ENCODE measurements at places on chromosomes 16 and 17.

GRCh38 chr16:6447021-6447790 is 885.4 kb upstream of the RBFOX1 start:
- no peak for DNase-seq

GRCh38 chr17:61299517-61300513 is 99.8 kb upstream of the TBX2 start:
- no peak for DNase-seq

GRCh38 chr16:7628981-7629380 is 296.3 kb downstream of the RBFOX1 start:
- no peak for DNase-seq

GRCh38 chr16:70703041-70703834 is 17.4 kb upstream of the MTSS2 start:
- peak; percentile 88 for DNase-seq

DNA sequence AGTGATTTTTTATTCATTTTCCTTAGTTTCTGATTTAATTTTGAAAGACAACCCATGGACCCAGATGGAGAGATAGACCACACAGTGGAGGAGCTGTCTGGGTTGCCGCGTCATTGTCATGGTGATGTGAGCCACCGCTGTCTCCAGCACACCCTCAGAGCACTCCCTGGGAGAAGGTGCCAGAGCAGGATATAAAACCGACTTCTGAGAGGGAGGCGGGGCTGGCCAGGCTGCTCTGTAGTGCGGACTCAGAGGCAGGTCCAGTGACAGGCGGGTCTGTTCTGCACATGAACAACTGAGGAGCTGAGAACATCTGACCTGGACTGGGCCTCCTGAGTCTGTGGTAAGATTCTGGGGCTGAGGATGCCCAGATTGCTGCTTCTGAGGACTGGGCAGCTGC is 216.3 kb upstream of the NLRP1 start:
- no peak for DNase-seq

- DNase-seq, result no peak
Measured at GRCh38 chr17:36544044-36544306, 744 bp upstream of the GGNBP2 start.

DNA sequence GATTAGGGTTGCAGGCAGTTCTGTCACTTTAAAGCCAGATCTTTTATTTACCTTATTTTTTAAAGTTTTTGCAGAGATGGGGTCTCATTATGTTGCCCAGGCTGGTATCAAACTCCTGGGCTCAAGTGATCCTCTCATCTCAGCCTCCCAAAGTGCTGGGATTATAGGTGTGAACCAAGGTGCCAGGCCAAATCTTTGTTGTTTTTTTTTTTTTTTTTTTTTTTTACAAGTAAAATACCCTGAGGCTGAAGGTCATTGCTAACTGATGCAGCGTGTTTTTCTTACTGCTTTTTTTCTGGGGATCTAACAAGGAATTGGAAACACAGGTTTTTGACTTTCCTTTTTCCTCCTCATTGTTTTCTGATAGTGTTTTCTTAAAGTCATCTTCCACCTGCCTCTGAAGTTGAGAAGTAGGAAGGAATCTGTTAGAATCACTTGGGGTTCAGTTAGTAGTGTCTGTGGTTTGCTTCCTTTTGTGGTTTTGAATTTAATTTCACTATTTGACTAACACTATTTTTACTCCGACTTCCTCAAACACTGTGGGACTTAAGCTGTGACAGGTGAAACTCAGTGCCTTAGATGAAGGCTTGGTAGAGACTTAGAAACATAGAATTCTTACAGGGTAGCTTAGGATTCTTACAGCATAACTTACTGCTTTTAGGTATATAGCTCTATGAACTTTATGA is 22.2 kb downstream of the CLTC start:
- DNase-seq, result no peak

GRCh38 chr16:995087-995486 is 13.5 kb downstream of the SOX8 start:
- no peak for DNase-seq

DNA sequence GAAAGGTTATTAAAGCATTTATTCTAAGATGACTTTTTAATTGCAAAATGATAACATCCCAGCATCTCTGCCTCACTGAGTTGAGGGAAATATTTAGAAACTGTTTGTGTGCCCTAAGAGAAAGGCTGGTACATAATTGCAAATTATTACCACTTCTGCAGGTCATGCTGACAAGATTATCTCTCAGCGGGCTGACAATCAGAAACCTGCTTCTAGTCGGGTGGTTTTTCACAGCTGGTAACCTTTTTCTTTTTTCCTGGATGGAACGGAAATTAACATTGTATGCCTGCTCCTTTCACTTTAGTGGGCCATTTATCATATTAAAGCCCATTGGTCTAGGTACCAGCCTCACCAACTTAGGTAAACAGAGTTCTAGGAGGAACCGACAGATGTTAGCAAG is 17.0 kb upstream of the NUDT7 start:
- no peak for DNase-seq

GRCh38 chr17:48954300-48954755 is 9.7 kb upstream of the SNF8 start:
- DNase-seq, result peak; percentile 20

GRCh38 chr16:3187798-3188674 is at the start of gene OR1F1:
Gene OR1F1 (plus strand): TSS chr16:3188204.
- DNase-seq, result no peak

GRCh38 chr16:27112093-27112811 is 45.5 kb downstream of the C16orf82 start:
- no peak for DNase-seq

DNA sequence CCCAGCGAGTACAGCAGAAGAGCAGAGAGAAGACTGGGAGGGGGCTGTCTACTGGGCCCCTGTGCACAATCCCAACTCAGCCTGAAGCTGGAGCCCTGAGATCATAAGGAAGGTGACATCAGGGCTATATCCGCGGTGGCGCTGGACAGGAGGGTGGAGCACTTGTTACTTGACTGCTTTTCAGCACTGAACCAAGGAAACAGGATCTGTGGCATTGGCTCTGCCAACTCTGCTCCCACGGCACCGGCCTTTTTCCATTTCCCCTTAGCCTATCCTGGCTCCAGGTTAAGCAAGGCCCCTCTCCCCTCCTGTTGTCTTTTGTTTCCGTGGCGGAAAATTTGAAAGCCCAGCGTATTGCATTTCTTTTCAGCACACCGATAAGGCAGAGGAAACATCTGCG is 125.0 kb upstream of the IRX3 start:
- no peak for DNase-seq

DNA sequence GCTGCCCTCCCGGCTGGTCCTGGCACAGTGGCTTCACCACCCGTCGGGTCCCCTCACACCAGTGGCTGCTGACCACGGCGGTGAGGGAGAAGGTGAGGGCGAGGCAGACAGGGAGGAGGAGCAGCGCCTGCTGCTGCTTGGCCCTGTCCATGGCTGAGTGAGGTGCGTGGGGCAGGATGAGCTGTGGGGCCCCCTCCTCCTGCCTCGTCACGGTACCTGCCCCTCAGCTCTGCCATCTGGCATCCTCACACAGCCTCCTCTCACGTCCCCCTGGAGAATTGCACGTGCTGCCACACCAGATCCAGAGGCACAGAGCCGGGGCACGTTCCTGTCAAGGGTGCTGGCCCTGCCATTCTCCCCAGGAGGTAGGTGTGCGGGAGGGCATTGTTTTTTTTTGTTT is at the start of gene GSG1L2:
GSG1L2 (minus strand) TSS at position 159 of the 400 bp plus-strand sequence; CDS start at position 151, 8 bp downstream.
- no peak for DNase-seq

GRCh38 chr16:77551357-77551756 is 116.5 kb upstream of the ADAMTS18 start:
- peak; percentile 63 for DNase-seq

GRCh38 chr17:43669971-43670644 is 8.4 kb upstream of the MEOX1 start:
- DNase-seq, result no peak

DNA sequence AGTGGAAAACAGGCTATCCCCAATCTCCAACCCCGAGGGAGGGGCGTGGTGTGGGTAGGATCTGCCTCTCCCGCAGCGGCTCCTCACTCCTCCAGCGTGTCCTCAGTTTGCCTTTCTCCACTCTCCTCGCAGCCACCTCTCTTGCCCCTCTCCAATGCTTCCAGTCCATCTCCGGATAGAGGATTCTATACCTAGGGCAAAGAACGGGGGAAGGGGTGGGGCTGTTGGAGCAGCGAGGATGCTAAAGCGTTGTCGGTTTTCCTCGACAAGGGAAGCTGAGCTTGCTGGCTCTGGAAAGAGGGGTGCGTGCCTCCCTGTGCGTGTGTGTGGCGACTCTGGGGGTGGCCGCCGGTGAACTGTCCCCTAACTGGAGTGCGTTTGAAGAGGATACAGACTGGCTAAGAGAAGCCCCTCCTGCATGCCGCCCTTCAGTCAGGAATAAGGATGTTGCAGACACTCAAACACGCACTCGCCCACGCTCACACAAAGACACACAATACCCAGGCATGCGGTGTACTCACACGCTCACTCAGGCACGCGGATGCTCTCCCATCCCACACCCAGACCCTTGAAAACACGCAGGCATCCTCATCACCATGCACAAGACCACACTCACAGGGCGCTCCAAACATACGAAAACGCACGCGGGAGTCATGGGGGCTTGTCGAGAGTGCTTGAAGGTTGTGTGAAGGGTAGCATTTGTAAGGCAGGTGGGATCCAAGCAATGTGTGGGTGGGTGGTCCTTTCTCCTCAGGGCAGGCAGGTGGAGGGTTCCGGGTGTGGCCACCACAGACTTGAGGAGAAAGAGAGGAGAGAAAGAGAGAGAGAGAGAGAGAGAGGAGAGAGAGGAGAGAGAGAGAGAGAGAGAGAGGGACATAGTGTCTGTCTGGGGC is 655 bp upstream of the GPR139 start:
- no peak for DNase-seq

- DNase-seq, result no peak
Measured at GRCh38 chr17:29238133-29238850, 8.4 kb upstream of the CRYBA1 start.

DNA sequence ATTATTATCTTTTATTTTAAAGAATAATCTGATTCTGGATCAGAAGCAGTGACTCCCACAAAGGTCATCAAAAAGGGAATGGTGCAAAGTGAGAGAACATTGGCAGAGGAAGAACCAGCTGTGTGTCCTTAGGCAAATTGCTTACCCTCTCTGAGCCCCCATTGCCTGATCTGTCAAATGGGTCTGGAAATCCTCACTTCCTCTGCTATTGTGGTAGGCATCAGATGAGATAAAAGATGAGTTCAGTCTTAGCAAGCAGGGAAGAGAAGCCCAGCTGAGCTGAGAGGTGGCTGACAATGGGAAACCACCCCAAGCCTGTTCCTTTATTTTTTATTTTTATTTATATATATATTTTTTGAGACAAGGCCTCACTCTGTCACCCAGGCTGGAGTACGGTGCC is 24.2 kb upstream of the PLCG2 start:
- no peak for DNase-seq

DNA sequence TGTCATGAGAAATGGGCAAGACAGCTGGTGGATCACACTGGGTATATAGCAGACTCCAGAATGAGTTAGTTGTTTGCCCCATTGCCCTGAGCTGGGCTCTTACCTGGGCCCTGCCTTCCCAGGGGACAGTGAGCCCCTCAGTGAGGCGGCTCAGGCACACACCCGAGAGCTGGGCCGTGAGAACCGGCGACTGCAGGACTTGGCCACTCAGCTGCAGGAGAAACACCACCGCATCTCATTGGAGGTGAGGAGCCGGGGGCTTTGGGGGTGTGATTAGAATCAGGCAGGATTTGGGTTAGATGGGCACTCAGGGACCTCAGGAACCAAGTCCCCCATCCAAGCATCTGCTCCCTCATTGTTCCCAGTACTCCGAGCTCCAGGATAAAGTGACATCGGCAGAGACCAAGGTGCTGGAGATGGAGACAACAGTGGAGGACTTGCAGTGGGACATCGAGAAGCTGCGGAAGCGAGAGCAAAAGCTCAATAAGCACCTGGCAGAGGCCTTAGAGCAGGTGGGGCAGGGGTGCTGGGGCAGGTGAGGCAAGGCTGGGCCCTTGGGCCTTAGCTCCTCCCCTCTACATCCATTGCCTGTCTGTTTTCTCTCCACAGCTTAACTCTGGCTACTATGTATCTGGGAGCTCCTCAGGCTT is 2.8 kb downstream of the RNF40 start:
- DNase-seq, result no peak

DNA sequence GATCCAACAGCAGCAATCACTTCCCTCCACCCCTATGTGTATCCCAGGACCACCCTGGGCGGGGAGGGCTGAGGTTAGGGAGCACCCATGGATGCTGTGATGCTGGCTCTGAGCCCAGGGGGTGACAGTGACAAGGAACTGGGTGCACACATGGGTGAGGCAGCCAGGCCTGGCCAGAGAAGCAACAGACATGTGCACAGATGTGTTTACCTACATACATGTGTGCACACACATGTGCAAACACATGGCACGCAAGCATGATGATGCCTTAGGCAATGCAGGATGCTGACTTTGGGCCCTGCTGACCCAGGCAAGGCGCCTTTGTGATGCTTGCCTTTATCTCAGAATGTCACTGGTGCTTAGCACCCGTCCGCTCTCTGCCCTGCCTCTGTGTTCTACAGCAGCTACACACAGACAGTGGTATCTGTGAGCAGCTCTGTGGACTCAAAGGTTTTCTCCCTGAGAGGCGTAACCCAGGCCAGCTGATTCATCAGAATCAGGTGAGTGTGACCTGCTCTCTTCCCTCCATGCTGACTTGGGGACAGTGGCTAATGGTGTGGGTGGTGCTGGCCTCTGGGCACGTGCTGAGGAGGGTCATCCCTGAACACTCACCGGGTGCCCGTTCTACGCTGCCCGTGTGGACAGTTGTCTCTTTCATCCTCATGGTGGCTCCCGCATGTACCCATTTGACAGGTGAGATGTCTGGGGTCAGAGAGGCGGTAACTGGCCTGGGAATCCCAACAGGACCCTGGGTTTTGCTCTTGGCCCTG is 38.5 kb upstream of the KSR1 start:
- no peak for DNase-seq

- DNase-seq, result no peak
Measured at GRCh38 chr16:78428193-78428592, 328.7 kb downstream of the WWOX start.

Measured in AG09319 (cell line).